ENCODE measurements at places on chromosomes 1 and 21. TPM values are rescaled to one million over a fixed set of nuclear protein-coding genes. Genes with fewer than 3 reads are reported as not detected.

Gene PADI3
- polyA plus RNA-seq: 0.37 TPM

Gene HAO2
- polyA plus RNA-seq: not detected

Gene LCE1B
- not detected for polyA plus RNA-seq

Gene REN
- not detected for polyA plus RNA-seq

Data from GM23338 (cell line).